ENCODE measurements at places on chromosomes 7 and 10.
A peak's percentile ranks its signal among the peaks of the same experiment; 100 is the strongest.

- DNase-seq = no peak
Observed at GRCh38 chr10:99652800-99653390, 6.4 kb upstream of the ENTPD7 start.

DNA sequence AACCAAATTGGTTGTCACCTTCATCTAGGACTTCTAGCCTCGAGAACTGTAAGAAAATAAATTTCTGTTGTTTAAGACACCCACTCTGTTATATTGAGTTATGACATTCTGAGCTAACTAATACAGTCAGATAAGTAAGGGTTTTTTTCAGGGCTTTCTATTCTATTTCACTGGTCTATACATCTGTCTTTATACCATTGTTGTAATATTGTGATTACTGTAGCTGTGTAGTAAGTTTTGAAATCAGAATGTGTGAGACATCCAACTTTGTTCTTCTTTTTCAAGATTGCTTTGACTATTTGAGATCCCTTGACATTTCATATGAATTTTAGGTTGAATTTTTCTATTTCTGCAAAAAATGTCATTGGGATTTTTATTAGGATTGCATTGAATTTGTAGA lies 7.5 kb downstream of the IFIT1 start:
- no peak for DNase-seq

- DNase-seq = no peak
Observed at GRCh38 chr10:121437596-121437995, 160.6 kb downstream of the FGFR2 start.

DNA sequence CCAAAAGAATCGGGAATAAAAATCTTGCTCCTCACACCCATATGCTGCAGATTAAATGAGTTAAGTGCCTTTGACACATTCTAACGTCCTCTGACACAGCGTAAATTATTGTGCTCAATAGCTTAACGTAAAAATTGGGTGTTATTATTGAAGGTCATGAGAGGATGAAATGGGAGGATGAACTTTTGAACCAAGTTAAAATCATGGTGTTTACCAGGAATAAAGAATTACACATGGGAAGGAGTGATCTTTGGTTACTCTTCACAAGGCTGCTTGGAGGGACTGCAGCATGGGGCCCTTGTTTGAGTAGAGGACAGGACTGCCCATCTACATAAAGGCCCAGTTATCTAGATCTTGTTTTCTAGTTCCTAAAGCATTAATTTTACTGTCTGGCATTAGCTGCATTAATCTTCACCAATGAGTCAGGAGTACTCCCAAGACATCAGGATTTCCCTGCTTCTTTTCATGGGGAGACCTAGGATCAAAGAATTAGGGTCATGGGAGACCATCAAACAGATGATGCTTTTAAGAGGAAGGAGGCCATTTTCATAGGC lies 84.9 kb upstream of the PRR15 start:
- DNase-seq = no peak

DNA sequence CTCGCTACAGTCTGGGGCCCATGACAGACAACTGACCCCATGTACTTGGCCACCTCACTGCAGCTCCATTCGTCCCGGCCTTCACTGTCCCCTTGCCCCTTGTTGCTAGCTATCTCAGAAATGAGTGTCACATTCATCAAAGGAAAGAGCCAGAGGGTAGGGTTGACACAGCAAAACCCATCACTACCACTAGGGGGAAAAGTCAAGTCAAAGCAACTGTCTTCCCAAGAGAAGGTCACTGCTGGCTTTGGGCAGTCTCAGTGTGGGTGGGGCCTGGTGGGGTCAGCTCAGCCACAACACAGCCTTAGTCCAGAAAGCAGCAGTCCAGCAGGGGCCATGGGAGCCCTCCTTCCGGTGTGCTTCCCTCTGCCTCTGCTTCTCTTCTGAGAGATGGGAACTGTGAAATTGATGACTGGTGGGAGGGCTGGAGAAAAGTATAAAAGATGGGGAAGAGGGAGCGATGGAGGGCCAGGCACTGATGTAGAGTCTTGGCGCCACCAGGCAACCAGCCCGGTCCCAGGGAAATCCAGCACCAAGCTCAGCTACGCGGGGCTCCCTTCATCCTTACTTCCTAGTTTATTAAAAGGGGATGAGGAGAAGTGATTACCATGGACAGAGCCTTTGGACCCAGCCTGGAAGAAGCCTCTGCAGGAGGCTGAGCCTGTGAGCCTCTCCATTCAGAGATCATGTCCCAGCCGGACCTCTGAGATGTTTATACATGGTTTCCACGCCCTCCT lies 58.0 kb downstream of the PLXNA4 start:
- DNase-seq = no peak

DNA sequence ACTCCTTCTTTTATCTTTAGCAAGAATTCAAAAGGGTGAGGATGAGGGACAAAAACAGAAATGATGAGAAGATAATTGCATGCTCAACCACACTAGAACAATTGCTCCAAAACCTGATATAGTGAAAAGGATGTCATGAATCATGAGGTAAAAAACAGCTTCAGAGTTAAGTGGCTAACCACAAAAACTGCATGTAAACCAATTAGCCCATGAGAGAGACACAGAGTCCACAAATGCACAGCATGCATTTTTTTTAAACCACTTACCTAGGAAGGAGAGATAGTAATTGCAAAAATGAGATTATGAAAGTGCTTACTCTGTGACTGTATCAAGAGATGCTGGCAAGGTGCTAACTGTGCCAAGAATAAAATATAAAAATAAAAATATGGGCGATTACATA lies 132.9 kb downstream of the MBL2 start:
- peak; percentile 35 for DNase-seq
